ENCODE measurements at places on chromosomes 11 and 22.

DNA sequence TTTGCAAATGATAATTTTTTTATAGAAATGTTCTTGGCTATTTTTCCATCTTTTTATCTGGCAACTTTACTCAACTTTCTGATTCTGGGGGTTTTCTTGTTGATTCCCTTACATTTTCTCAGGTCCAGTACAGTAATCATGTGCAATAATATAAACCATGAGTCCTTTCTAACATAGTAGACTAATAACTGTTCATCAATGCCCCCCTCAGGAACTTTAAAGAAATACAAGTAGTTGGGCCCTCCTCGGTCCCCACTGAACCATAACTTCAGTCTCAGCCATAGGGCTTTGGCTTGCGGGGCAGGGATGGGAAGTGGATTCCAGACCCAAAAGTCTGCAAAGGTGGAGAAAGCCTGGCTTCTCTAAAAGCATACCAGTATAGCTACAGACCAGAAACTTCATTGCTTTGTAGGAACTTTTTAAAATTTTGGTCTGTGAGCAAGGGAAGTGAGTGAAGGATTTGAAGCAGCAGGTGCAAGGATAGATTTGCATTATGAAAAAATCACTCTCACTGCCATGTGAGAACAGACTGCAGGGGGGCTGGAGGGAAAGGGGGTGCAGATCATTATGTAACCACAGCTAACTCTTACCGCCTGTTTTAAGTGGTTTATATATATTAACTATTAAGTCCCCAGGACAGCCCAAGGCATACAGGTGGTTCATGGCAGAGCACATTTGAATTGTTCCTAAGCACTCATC is 10.4 kb upstream of the TUB start:
- no peak for DNase-seq

- DNase-seq, result no peak
Measured at GRCh38 chr11:129061492-129062230, 119.0 kb upstream of the TP53AIP1 start.

GRCh38 chr22:31398231-31398630 is 1.2 kb upstream of the DRG1 start:
- no peak for DNase-seq

DNA sequence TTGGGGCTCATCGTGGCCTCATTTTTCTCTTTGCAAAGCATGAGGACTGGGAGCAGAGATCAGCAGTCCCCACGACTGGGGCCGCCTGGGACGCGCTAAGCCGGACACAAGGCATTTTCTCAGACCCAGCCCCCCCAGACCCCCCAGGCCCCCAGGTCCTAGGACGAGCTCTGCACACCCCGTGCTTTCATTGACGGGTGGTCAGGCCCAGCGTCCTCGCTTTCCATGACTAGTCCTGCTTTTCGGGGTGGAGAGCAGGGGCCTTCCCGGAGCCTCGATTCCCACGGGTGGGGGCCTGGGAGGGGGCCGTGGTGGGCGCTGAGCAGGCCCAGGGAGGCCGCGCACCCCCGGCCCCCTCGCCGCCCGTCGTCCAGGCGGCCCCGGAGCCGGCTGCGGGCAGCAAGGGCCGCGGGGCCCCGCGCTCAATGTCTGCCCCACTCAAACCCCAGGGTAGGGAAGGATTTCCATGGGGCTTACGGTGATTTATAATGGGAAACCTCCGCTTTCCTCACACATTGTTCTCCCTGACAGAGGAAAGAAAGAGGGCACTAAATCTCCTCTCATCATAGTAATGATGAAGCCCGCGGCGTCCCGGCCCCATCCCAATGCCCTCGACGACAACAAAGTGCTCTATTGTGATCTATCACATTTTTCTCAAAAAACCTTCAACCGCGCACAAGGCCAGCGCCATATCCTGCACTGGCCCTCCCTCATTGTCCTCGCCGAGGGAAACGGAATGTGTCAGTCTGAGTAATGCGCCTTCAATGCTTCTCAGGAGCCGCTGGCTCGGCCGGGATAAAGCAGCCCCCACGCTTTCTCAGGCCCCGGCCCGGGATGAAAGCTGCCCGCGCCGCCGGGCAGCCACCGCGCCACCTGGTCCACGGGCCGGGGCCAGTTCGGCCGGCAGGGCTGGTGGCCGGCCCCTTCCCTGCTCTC is 10.4 kb upstream of the LINC01488 start:
- no peak for DNase-seq

DNA sequence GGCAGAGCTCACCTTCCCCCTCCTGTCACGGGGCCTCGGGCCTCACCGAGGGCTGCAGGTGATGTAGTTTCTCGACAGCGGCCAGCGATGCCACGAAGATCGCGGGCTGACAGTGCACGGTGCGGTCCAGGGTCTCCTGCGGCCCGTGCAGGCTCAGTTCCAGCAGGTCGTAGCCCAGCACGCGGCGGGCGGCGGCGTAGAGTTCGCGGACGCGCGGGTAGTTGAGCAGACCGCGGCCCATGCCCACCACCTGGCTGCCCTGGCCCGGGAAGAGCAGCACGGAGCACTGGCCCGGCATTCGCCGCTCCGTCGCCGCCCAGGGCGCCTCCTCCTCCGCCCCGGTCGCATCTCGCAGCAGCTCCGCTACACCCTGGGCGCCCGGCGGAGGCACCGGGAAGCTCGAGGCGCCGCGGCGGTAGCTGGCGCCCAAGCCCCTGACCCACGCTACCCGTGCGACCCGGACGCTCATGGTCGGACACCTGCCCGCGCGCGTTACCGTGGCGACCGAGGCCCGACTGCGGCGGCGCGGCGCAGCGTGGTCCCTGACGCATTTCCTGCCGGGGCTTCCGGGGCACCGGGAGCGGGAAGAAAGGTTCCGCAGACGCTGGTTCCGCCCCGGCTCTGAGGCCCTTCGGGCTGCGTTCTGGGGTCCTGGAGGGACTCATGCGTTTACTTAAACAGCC is at the start of gene MCAT:
MCAT (minus strand) TSS at position 519 of the 683 bp plus-strand sequence; CDS start at position 469, 50 bp downstream.
- peak; percentile 64 for DNase-seq

- DNase-seq, result peak; percentile 61
Measured at GRCh38 chr11:57493507-57494503, 21.7 kb downstream of the SLC43A1 start.

DNA sequence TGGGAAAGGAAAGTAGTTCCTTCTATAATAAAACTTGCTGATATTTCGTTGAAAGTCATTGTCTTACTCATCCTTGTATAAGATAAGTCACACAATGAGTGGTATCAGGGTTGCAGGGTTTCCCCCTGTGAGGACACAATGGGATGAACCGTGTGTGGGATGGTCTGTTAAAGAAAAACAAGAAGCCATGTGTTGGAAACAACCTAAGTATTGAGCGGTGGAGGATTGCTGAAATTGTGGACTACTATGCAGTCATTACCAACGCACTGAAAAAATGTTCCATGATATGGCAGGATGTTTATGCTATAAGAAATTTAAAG is 28.6 kb downstream of the PTPRJ start:
- no peak for DNase-seq

DNA sequence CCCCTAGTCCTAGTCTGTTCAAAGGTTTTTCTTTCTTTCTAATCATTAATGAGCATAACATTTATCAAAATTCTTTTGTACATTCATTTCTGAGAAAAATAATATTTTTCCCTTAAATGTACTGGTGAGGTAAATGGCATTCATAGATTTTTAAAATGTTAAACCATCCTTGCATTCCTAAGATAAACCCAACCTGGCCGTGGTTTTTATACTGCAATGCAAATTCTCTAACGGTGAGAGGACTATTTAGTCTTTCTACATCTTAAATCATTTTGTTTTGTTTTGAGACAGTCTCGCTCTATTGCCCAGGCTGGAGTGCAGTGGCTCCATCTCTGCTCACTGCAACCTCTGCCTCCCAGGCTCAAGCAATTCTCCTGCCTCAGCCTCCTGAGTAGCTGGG is 40.6 kb downstream of the TRMU start:
- DNase-seq, result no peak

- no peak for DNase-seq
Measured at GRCh38 chr11:99911116-99911515, 776.0 kb upstream of the ARHGAP42 start.

DNA sequence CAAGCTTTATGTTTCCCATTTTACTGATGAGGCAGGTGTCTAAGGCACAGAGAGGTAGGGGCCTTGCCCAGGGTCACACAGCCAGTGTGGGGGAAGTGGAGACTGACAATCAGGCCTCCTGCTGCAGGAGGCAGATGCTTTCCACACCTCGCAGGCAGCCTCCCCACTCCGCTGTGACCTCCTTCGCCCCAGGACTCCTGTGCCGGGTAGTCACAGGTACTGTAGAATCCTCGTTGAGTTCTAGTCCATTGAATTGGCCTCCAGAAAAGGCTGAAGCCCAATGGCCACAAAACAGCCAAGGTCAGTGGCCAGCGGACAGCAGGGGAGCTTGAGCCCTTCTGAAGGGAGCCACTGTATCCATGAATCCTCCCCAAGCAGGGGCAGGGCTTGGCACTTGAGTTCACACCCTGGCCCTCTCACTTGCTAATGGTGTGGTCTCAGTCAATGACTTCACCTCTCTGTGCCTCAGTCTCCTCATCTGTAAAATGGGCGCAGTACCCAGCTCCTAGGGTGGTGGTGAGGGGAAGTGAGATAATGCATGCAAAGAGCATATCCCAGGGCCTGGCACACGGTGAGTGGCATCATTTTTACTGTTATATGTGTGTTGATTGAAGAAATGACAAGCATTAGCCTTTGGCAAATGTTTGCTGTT is 1.1 kb upstream of the FXYD2 start:
- DNase-seq, result no peak

DNA sequence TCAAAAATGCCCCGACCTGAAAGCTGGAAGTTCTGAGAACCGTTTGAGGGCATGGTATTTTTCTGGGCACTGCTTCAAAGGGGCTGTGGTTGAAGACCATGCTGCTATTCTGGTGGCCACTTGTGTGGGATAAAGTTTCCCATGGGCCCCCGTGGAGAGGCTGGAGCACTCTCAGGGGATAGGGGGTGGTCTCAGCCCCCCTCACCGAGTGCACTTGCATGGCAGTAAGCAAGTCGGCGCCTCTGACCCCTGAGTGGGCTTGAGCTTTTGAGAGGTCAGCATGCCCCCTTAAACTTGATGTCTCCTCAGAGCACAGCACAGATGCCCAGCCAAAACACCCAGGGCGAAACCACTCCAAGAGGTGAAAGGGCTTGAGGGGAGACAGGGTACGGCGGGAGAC is 35.6 kb downstream of the TIMP3 start:
- DNase-seq, result no peak

DNA sequence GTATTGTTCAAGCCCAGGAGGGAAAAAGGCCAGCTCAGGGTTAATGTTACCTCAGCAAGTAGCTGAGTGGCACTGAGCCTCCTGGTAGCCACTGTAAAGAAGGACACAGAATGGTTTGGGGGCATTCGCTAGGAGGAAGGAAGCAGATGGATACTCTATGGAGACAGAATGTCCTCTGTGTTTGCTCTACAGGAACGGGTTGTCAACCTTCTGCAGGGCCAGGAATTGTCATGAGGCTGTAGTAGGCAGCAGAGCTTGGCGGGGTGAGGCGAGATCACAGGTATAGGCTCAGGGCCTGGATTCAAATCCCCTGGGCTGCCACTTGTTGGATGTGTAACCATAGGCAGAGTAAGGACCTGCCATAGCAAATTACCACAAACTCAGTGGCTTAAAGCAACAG is 3.0 kb upstream of the LRRC75B start:
- DNase-seq, result no peak

GRCh38 chr11:86954269-86955110 is 705 bp downstream of the FZD4 start:
- DNase-seq, result no peak

DNA sequence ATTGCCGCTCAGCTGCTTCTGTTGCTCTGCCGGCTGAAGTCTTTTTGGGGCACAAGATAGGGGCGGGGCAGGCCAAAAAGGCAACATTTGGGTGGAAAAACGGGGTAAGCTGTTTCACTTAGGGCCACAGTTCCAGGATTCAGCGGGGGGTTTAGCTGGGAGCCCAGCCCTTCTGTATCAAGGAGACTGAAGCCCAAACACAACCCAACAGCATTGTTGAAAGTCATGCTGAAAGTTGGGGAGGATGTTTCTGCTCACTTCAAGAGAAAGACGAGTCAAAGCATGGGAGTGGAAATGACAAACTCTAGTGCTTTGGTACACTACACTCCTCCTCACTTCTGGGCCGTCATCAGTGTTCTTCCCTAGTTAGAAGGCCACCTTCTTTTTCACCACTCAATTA is 56.1 kb upstream of the GNAZ start:
- no peak for DNase-seq

DNA sequence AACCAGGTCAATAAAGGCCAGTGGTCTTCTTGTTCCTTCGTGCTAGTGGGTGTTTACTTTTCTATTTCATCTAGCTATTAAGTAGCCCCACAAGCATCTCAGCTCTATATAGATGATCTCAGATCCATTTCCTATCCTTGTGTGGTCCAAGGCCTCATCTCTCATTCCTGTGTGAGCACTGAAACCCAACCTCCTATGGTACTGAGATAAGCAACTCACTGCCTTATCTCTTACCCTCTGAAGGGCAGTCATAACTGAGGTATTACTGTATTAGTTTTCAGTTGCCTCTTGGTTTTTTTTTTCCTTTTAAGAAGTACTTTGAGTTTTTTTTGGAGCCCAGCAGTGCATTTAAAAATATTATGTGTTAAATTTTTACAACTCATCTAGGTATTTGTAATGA is 28.3 kb downstream of the ACER3 start:
- DNase-seq, result no peak

GRCh38 chr11:61369372-61370348 is 7.5 kb downstream of the TMEM138 start:
- DNase-seq, result no peak

GRCh38 chr11:72308226-72309073 is 64.5 kb upstream of the PHOX2A start:
- DNase-seq, result no peak

DNA sequence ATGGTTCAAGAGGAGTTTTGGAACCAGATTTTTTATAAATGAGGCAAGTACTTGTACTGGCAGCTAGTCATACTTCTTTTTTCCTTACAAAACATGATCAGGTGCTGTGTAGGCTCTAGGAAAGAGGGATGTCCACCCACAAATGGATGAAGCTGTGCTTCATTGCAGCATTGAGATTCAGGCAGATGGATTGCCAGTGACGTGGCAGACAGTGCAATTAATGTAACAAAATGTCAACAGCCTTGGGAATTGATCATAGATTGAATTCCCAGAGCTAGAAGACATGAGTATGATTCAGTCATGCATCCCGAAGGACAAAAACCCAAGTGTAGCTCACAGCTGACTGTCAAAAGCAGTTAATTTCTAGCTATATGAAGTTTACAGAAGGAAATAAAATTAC is 99.2 kb upstream of the RASSF10 start:
- no peak for DNase-seq

GRCh38 chr11:48077251-48077650 is 96.9 kb downstream of the PTPRJ start:
- DNase-seq, result no peak

GRCh38 chr22:39221999-39222686 is 22.6 kb downstream of the PDGFB start:
- no peak for DNase-seq

- no peak for DNase-seq
Measured at GRCh38 chr22:26707581-26707980, 50.2 kb downstream of the MIAT start.

Measured in stimulated activated CD4-positive, alpha-beta T cell treated with anti-CD3 and anti-CD28 coated beads, TNF-alpha, amount 100 ng/mL, for 4 hours (primary cell).